CD4-positive, alpha-beta T cell treated with Interleukin-2 at 100 ng/mL for 4 hours (primary cell): ENCODE measurements at places on chromosomes 7 and 10.

- DNase-seq = no peak
Observed at GRCh38 chr7:124662372-124662771, 103.2 kb downstream of the GPR37 start.

DNA sequence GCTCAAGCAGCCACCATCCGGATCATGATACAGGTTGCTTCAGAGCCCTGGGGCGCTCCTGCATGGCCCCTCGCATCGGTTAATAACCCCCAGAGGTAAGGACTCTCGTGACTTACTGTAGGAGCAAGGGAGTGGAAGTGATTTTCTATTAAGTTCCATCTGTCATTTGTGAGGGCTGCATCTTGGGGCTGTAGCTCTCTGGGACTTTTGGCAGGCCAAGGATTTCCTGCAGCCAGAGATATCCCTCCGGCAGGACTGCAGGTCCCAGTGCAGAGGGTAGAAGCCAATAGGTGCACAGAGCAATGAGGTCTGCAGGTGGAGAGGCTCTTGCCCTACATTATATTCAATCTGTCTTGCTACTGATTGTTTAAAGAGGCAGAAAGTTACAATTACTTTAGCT lies 356.8 kb upstream of the ADARB2 start:
- DNase-seq = no peak

DNA sequence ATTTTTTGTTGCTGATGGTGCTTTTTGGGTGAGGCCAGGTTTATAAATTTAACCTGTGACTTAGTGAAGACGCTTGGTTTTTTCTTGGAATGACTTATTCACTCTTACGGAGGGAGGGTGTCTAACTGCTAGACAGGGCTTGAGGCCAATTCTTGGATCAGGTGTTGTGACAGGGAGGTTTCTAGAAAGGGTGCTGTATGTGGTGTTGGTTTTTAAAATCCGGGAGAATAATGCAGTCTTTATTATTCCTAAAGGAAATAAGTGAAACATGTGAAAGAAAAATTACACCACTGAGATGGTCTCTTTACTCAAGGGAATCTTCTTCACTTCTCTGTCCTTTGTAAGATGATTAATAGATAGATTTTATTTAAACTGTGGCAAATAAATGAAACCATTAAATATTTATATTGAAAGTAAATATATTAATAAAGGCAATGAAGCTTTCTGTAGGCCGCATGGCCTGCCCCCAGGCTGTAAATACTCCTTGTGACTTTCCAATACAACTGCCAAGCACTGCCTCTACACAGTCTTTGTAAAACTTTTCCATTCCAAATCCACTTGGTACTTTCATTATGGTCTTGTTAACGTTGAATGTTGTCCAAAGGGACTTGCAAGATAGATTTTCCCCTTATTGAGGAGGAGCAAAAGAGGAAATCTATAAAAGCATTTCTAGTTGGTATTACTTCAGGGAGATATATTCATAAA lies 323.1 kb downstream of the SUGCT start:
- DNase-seq = no peak

- no peak for DNase-seq
Observed at GRCh38 chr7:43568529-43568928, 14.4 kb upstream of the STK17A start.

- DNase-seq = no peak
Observed at GRCh38 chr7:11261470-11261869, 287.8 kb downstream of the PHF14 start.

- peak; percentile 28 for DNase-seq
Observed at GRCh38 chr10:6482737-6483357, 97.2 kb downstream of the PRKCQ start.

- no peak for DNase-seq
Observed at GRCh38 chr10:132418527-132419416, 21.8 kb downstream of the PWWP2B start.

DNA sequence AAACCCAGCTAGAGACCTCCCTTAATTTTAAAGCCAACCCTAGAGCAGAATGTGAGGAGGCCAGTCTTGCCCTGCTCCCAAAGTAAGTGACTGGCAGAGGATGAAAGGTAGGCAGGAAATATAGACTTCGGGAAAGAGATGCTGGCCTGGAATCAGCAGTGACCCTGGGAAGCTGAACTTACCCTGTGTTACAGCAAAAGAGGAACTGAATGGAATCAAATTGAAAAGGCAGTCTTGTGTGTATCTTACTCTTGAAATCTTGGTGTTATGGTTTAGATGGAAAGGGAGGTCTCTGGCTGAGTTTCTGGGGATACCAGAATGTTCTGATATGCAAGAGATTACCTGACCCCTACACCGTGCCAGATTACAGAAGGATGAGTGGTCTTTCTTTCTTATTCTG lies 7.9 kb upstream of the CFAP43 start:
- no peak for DNase-seq

DNA sequence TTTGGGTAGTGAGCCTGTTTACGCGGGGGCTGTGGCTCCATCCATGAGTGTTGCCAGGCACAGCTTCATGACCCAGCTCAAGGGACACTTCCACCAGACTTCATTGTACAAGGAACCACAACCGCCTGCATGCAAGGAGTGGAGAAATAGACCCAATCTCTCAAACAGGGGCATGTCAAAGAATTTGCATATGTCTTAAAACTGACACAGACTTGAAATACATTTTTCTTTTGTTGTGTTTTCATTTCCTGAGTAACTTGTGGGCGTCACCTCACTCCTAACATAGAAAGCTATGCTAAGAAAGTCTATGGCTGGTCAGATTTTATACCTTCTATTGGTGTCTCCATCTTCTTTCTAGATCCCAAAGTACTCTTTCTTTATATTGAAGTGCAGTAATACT lies 266.2 kb upstream of the RNF32 start:
- no peak for DNase-seq

GRCh38 chr7:31857172-31857571 lies 170.2 kb downstream of the PPP1R17 start:
- DNase-seq = no peak

- DNase-seq = no peak
Observed at GRCh38 chr10:1059902-1060301, 3.7 kb downstream of the WDR37 start.

DNA sequence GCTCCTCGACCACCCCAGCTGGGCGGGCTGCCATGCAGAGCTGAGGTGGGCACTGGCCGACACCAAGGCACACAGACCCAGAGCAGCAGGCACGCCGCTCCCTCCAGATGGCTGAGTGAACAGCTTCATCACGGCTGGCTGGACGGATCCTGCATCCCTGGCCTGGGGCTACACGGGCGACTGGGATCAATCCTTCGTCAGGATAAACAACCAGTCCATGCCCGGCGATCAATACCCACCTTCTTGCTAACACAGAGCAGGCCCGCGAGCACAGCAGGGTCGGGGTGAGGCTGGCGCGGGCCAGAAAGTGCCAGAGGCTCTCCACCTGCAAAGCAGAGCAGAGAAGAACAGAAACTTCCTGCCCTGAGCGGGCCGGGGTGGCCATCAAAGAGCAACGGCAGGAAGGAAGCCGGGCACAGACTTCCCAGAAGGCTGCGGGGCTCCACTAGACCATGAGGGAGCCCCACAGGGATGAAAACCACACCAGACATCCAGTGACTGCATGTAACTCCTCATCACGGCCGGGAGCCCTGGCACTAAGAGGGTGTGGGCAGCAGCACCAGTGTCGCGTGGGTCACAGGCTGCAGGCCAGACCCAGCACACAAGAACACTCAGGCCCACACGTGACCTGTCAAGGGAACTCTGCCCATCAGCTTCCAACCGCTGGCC lies 166.4 kb downstream of the MAD1L1 start:
- DNase-seq = peak; percentile 14

DNA sequence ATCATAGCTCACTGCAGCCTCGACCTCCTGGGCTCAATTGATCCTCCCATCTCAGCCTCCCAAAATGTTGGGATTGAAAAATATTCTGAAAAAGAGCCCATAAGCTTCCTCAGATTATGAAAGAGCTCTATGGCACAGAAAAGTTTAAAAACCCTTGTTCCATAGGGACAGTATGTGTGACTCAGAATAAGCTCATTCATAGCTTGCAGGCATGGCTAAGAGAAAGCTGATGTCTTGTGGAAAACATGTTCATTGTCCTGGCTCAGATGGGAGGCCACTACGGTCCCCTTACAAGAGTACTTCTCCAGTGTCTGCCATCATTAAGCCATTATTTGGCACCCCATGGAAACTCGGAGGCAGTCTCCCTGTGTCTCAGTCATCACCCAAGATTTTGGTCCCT lies 64.0 kb downstream of the CCDC3 start:
- DNase-seq = no peak

DNA sequence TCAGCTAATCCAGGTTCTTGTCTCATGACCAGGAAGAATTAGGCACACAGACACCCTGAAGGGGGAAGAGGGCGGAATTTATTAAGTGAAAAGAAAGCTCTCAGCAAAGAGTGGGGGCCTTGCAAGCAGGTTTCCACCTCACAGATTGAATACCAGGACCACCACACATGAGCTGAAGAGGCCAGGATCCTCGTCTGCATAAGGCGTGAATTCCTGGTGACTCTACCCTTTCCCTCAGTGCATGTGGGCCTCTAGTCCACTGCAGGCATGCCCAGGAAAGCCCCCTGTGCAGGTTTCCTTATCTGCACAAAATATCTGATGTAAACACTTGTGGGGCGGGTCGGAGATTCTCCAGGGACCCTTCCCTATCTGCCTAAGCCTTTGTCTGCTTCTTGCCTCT lies 782.1 kb upstream of the LRRN3 start:
- no peak for DNase-seq

GRCh38 chr10:76251841-76252671 lies 820.6 kb downstream of the LRMDA start:
- DNase-seq = no peak

DNA sequence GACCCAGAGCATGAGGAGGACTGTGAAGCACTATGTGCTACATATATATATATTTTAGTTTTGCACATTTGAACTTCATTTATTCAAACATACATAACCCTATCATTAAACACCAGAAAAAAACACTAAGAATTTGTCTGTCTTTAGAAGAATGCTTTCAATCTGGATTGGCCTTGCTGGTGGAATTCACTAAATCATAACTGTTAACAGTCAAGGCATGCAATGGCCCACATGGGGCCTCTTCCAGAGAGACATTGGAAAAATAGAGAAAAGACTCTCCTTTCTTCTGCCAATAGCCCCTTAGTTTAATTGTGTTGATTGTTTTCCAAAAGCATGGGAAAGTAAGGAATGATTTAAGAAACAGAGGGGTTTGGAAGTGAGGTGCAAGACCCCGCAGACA lies 77.9 kb downstream of the MRPL32 start:
- no peak for DNase-seq

DNA sequence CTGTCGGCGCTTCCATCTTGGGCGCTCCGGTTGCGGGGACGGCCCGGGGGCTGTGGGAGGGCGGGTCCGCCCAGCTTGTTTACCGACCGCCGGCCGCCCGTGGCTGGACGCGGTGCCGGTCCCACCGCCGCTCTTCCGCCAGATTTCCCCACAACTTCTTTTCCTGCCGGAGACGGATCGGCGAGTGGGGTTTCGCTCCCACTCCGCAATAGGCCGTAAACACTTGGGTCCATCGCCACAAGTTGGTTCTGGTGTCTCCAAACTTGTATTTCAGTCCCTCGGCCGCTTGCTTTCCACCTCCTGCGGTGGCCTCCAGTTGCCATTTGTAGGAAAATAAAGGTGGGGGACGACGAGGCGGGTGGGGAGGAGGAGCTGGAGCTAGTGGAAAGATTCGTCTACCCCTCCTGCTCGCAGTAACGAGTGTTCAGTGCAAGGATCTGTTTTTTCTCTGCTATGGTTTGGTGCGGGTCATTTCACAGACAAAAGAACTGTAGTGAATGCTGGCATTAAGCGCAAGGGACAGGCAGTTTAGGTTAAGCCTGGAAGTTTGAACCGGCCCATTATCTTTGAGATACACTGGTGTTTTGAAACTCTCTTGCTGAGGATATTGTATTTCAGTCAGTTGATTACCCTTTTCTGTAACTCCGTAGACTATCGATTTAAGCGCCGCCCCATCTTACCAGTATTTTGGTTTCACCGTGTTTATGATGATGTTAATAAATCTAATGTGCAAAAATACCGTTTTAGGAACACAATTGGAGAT lies 24.3 kb upstream of the ZRANB1 start:
- peak; percentile 10 for DNase-seq

DNA sequence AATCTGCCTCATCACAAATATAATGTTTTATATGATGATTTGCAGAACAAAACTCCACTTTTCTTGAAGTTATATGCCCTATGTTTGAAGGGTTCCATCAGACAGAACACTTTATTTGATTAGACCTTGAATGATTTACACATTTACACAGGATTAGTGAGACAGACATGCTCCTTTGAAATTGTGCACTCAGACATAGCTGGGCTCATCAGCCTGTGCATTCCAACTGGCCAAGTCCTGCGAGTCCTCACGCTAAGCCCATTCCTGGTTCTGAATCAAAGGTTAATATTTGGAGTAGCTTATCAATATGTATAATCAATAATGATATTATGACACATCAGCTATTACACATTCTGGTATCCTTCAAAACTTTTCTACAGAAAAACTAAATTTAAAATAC lies 173.6 kb downstream of the MBL2 start:
- DNase-seq = no peak

DNA sequence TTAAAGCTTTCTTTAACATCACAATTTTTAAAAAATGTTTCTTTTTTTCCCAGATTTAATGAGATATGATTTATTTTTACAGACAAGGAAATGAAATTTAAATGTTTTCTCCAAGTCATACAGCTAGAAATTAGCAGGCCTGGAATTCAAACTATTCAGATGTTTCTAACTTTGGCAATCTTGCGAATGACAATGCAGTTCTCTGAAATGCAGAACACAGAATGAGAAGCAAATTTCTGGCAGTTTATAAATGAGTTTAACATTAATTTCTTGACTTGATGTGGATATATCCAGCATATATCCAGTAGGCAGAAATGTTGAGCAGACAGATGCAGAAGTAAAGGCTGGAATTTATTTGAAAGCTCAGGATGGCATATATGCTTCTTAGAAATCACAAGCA lies 227.5 kb downstream of the THSD7A start:
- no peak for DNase-seq

GRCh38 chr10:12353399-12354242 lies 4.3 kb downstream of the CAMK1D start:
- no peak for DNase-seq

GRCh38 chr7:77270094-77270480 lies 70.5 kb upstream of the FGL2 start:
- no peak for DNase-seq

- DNase-seq = no peak
Observed at GRCh38 chr7:830069-830468, 2.2 kb upstream of the SUN1 start.

DNA sequence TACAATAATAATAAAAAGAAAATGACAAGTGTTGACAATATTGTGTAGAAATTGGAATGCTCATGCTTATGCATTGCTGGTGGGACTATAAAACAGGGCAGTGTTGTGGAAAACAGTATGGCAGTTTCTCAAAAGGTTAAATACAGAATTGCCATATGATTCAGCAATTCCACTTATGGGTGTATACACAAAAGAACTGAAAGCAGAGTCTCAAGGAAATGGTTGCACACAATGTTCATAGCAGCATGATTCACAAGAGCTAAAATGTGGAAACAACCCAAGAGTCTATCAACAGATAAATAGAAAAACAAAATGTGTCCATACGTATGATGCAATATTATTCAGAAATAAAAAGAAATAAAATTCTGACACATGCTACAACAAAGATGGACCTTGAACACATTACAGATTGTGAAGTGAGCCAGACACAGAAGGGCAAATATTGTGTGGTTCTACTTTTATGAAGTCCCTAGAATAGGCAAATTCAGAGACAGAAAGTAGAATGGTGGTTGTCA lies 64.8 kb upstream of the GRM8 start:
- DNase-seq = no peak
